Activated naive CD4-positive, alpha-beta T cell treated with anti-CD3 and anti-CD28 coated beads, Interleukin-2, amount 10 ng/mL, durations not matched to agents 7 days and 5 days (primary cell): ENCODE measurements at places on chromosomes 11 and 22.

DNA sequence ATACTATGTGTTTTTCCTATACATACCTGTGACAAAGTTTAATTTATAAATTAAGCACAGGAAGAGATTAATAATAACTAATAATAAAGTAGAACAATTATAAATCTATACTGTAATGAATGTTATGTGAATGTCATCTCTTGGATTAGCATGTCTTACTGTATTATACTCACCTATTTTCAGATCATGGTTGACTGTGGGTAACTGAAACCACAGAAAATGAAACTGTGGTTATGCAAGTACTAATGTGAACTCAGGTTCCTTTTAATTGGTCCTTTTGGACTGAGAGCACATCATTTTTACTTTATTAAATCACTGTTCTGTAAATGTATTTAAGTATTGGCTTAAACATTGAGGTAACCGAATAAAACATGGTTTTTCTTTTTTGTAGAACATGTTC lies 108.8 kb downstream of the PPP6R3 start:
- no peak for DNase-seq

DNA sequence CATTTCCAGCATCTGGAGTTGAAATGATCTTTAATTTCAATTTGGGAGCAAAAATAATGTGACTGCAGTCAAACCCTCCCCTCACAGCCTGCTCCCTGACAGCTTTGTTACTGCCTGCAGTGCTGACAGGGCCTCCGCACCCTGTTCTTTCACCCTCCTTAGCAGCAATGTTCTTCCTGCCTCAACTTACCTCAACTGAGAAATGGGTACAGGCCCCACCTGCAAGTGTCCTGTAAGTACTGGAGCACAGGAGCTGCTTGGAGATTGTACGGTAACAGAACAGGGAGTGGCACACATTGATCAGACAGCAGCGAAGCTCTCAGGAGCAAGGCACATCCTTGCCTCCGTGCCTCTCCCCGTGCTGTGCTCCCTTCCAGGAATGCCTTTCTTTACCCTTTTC lies 131.3 kb downstream of the CHST1 start:
- no peak for DNase-seq

- no peak for DNase-seq
Measured at GRCh38 chr11:29159552-29160465, 857.0 kb downstream of the KCNA4 start.

DNA sequence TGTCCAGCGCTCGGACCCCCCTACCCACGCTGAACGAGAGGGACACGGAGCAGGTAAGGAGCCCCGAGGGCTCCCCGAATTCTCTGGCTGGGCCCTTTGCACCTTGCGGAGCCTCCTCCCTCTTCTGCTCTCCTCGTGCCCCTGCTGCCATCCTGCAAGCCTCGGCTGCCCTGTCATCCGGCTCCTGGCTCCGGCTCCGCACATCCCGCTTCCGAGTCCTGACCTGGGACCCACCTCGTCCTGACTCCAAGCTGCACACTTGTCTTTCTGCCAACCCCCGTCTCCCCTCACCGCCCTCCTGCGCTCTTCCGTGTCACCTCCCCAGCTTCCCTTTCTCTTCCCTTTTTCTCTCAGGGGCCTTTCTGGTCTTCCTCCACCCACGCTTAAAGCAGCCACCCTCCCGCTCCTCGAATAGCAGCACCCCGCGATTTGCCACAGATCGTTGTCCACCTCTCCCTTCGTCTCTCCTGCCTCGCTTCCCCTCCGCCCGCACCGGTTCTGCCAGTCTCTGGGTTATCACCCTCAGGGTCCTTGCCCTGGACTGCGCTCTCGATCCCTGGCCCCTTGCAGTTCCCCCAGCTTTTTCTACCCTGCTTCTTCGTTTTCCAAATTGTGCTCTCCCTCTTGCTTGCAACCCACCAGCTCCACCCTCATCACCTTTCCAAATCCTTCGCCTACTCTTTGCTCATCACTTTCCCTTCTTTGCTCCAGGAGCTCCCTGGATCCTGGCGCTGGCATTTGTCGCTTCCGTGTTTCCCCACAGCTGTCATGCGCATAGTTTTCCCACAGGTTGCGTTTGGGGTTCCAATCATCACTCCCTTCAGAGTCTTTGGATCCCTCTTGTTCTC lies 822 bp downstream of the MARK2 start:
- peak; percentile 54 for DNase-seq
